ENCODE measurements at places on chromosomes 2 and 18.

DNA sequence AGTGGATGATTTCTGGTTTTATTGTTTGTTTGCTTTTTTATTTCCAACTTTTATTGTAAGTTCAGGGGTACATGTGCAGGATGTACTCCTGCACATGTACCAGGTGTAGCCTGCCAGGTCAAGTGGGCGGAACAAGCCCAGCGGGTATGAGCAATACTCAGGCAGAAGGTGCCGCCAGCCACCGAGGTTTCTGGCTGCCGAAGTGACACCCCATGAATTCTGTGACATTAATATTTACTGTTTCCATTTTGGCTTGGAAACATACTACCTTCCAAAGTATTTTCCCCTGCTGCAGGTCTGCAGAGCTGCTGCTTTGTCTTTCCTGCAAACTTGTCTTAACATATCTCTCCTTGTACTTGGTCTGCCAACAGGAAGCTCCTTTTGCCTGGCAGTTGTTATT is 78.5 kb downstream of the PTPN4 start:
- no peak for DNase-seq

- DNase-seq, result no peak
These were observed 35.9 kb downstream of the TMEM18 start for GRCh38 chr2:641164-641871.

- no peak for DNase-seq
These were observed 129.7 kb downstream of the MAP4K4 start for GRCh38 chr2:101827246-101827645.

GRCh38 chr18:13592246-13592645 is 134.1 kb downstream of the FAM210A start:
- DNase-seq, result no peak

DNA sequence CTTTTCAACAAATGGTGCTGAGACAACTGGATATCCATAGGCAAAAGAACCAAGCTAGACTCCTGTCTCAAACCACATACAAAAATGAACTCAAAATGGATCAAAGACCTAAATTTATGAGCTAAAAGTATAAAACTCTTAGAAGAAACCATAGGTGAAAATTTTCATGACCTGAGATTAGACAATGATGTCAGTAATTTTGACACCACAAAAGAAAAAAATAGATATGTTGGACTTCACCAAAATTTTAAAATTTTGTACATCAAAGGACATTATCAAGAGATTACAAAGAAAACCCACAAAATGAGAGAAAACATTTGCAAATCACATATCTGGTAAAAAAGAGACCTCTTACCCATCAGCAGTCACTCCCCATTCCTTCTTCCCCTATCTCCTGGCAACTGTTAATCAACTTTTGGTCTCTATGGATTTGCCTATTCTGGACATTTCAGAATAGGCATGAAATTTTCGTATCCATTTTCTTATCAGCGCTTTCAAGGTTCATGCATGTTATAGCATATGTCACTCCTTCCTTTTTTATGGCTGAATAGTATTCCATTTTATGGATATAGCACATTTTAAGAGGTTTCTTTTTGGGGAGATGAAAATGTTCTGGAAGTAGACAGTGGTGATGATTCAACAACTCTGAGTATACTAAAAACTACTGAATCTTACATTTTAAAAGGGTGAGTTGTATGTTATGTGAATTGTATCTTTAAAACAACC is 43.3 kb downstream of the FAM178B start:
- no peak for DNase-seq

DNA sequence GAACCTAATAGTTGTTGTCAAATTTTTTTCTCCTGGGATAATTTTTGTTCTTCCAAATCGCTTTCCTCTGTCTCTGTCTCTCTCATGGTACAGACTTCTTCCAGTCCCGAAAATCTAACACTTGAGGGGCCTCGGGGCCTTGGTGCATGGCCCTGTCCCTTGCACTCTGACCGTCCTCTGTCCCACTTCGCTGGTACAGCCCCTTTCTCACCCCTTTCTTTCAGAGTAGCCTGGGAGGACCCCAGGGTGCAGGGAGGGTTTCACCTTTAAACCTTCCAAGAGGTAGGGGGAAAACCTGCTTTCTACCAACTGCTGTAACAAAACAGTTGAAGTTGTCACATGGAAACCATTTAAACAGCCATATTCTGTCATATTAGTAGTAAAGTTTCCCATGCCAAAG is 22.2 kb upstream of the FAHD2A start:
- DNase-seq, result no peak

GRCh38 chr18:36354989-36355388 is 57.5 kb downstream of the FHOD3 start:
- no peak for DNase-seq

- no peak for DNase-seq
These were observed 65.3 kb downstream of the OLA1 start for GRCh38 chr2:174183076-174183475.

- DNase-seq, result no peak
These were observed 3.3 kb downstream of the SKOR2 start for GRCh38 chr18:47248115-47248603.

DNA sequence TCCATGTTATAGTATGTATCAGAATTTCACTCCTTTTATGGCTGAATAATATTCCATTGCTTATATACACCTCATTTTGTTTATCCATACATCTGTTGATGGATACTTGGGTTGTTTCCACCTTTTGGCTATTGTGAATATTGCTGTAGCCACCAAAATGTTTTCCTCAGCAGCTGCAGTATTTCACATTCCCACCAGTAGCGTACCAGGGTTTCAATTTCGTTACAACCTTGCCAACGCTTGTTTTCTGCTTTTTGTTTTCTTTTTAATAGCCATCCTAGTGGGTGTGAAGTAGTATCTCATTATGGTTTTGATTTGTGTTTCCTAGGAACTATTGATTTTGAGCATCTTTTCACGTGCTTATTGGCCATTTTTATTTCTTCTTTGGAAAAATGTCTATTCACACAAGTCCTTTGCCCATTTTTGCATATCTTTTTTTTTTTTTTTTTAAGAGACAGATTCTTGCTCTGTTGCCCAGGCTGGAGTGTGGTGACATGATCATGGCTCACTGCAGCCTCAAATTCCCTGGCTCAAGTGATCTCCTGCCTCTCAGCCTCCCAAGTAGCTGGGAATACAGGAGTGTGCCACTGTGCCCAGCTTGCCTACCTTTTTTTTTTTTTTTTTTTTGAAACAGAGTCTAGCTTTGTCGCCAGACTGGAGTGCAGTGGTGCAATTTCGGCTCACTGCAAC is 14.2 kb downstream of the UBXN2A start:
- no peak for DNase-seq

- DNase-seq, result no peak
These were observed 18.8 kb downstream of the PSMG2 start for GRCh38 chr18:12721495-12722275.

DNA sequence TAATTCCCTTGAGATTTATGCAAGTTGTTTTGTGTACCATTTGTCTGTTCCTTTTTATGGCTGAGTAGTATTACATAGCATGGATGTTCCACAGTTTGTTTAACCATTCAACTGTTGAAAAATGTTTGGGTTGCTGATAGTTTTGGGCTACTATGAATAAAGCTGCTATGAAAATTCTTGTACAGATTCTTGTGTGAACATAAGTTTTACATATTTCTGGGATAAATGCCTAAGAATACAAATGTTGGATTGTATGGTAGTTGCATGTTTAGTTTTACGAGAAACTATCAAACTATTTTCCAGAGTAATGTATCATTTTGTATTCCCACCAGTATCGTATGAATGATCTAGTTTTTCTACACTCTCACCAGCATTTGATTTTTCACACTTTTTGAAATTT is 407.3 kb downstream of the PLCL1 start:
- no peak for DNase-seq

DNA sequence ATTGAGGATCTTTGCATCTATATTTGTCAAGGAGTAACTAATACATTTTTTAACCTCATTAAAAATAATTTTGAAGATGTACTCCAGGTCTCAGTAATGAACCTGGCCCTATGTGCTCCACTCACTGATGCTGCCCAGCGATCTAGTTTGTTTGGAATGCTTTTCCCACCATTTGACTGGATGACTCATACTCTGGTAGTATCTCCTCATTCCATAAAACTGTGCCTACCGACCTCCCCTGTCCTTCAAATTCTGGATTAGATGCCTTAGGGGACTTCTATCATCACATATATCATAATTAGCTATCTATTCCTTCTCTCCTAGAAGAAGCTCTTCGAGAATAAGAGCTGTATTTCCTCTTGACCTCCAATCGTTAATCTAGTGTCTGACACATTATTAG is 83.8 kb downstream of the FAM117B start:
- no peak for DNase-seq

GRCh38 chr2:189465478-189465877 is 24.2 kb downstream of the WDR75 start:
- DNase-seq, result no peak

DNA sequence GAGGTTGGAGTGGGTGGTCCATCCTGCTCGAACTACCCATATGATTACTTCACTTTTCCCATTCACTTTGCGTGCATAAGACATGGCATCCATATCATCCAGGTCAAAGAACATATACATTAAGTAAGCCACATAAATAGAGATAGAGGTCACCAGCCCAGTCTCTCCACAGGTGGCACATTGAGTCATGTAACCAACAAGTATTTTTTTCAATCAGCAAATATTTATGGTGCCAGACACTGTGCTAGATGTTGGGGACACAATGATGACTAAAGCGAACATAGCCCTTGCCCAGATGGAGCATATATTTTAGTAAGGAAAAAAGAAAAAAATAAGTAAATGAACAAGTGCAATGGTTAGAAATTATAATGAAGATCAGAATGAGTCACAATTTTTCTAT is 83.6 kb upstream of the LCLAT1 start:
- DNase-seq, result no peak

GRCh38 chr2:179861416-179862067 is at the start of gene ZNF385B:
TSS of gene ZNF385B (minus strand) at chr2:179861612.
- no peak for DNase-seq

- no peak for DNase-seq
These were observed 12.9 kb upstream of the SIX3 start for GRCh38 chr2:44928483-44929158.

All from stimulated activated CD4-positive, alpha-beta T cell treated with anti-CD3 and anti-CD28 coated beads, Interleukin-15, amount 100 ng/mL, for 1 hour (primary cell).